ENCODE measurements at places on chromosomes 11 and 22.

- no peak for DNase-seq
Observed at GRCh38 chr11:22657101-22657694, 9.2 kb upstream of the GAS2 start.

- DNase-seq, result no peak
Observed at GRCh38 chr11:68550485-68550817, 89.9 kb downstream of the PPP6R3 start.

GRCh38 chr22:37171662-37172061, 16.4 kb downstream of the C1QTNF6 start:
- DNase-seq, result no peak

GRCh38 chr11:105689631-105690030, 79.8 kb downstream of the GRIA4 start:
- no peak for DNase-seq

- DNase-seq, result no peak
Observed at GRCh38 chr11:114169821-114170220, 110.3 kb downstream of the ZBTB16 start.

GRCh38 chr11:8624698-8625097, 30.7 kb upstream of the STK33 start:
- DNase-seq, result no peak

GRCh38 chr11:123228496-123229163, 33.6 kb upstream of the CLMP start:
- DNase-seq, result no peak

DNA sequence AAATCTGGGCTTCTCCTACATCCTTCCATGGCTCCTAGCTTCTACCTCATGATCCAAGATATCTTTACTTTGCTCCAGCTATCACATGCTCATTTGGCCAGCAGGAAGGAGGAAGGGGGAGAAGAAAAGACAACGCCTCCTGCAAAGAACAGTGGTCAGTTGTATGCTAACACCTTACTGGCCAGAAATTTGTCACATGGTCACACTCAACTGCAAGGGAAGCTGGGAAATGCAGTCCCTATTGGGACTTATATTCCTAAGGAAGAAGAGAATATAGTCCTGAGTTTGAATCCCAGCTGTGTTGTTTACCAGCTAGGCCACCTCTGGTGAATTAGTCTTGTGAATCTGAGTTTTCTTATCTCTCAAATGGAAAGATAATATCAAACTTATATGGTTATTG, 272.0 kb downstream of the BLID start:
- DNase-seq, result no peak
